Right renal pelvis (tissue), 4 donors: ENCODE measurements at places on chromosomes 16 and 17.
A peak's percentile ranks its signal among the peaks of the same experiment; 100 is the strongest.

DNA sequence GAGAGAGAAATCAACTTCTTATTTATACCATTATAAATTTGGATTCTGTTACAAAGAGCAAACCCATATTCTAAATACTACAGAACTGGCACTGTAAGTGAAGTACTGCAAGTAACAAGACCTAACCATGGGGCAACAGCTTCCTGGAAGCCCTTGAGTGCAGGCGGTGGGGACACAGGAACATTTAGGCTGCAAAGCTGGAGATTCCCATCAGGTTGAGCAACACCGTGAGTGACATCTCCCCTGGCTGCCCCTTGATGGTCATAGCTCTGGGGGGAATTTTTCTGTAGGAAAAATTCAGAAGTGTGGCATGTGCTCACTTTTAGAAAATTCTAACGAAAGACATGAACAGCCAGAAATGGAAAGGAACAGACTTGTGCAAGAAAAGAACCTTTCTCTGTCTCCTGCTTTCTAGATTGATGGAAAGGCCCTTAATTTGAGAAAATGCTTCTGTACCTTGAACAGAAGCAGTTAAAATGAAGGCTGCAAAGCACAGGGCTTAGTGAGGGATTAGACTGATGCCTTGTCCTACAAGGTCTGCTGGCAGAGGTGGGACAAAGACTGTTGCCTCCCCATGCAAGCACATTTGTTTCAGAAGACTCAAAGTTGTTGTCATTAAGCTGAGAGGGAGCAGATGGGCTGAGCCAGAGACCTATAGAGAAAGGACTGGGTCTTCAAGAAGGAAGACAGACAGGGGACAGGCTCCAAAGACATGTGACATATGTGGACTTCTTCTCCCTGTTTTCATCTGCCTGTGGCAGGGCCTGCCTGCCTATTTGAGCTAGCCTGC lies 380.8 kb downstream of the SLC39A11 start:
- no peak for DNase-seq

GRCh38 chr17:48564188-48565021 lies 13.7 kb downstream of the HOXB4 start:
- DNase-seq, result no peak

GRCh38 chr17:32258383-32259140 lies 7.1 kb upstream of the RHBDL3 start:
- no peak for DNase-seq

GRCh38 chr16:2912330-2913199 lies 834 bp downstream of the FLYWCH1 start:
- DNase-seq, result no peak

- no peak for DNase-seq
Observed at GRCh38 chr17:52145476-52145875, 13.0 kb downstream of the CA10 start.

DNA sequence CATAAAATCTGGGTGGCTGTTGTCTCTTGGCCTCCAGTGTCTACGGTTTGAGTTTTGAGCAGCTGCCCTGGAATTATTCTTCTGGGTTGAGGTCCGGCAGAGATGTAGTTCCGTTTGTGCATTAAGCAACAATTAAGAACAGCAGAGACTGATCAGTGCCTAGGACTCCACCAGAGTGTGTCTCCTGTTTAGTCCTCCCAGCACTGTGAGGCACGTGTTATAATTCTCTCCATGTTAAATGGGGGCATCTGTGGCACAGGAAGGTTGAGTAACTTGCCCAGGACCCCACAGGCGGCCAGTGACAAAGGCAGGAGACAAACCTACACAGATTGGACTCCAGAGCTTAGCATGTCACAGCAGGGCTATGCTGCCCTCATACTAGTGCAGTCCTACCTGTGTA lies 225.1 kb downstream of the CBLN1 start:
- no peak for DNase-seq

DNA sequence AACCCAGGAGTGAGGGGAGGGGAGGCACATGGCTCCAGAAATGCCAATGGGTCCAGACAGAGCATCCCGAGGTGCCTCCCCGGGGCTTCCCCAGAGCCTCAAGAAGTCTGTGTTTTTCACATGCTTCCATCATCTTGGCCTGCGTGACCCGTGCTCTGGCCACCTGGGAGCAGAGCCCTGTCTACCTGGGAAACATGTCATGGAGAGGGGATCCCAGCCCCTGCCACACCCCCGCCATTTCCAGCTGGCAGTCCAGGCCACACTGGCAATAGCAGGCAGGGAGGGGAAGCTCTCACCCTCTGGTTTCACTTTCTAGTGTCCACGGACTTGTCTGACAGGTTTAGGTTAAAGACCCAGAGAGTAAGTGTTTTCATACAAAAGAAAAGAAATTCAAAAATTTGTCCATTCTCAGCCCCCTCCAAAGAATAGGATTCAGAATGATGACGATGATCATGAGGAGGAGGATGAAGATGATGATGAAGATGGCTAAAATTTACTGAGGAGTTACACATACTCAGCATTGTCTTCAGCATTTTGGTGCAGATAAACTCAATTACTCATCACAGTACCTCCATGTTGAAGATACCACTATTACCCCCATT lies 9.0 kb downstream of the SMIM5 start:
- no peak for DNase-seq

- DNase-seq, result no peak
Observed at GRCh38 chr16:50273888-50274325, 7.6 kb downstream of the ADCY7 start.

- no peak for DNase-seq
Observed at GRCh38 chr17:18122990-18123753, 14.6 kb downstream of the MYO15A start.

GRCh38 chr17:63490329-63490728 lies 13.5 kb downstream of the ACE start:
- DNase-seq, result no peak

DNA sequence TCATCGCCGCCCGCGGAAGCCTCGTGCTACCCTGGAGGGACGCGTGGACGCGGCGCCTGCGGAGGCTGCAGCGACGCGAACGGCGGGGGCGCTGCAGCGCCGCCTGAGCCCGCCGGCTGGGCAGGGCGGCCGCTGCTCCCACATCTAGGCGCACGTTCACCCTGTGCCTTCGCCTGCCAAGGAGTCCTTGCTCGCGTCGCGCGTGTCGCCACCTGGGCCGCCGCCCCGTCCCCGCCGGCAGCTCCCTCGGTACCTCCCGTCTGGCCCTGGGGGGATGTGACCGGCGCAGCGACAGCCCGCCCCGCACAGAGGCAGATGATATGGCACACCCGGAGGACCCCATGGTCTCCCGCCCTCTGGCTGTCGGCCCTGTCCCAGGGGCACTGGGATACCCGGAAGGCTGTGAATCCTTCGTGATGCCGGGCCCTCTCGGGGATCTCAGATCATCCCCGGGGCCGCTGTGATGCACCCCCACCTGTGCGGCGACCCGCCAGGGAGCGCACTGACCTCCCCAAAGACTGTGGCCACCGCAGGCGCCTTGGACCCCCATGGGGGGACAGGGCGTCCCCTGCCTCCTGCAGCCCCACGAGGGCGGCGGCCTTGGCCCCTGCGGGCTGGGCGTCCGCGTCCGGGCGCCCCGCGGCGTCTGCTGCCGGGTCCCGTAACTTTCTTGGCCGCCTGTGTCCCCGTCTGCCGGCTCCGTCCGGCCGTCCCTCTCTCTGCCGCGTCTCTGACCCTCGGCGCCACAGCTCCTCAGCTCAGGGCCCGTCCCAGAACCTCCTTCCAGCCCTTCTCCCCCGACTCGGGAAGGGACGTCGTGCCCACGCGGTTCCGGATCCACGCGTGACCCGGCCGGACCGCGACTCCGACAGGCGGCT lies 689 bp upstream of the TBC1D24 start:
- DNase-seq, result no peak

GRCh38 chr17:16419929-16420271 lies 4.5 kb downstream of the TRPV2 start:
- no peak for DNase-seq

DNA sequence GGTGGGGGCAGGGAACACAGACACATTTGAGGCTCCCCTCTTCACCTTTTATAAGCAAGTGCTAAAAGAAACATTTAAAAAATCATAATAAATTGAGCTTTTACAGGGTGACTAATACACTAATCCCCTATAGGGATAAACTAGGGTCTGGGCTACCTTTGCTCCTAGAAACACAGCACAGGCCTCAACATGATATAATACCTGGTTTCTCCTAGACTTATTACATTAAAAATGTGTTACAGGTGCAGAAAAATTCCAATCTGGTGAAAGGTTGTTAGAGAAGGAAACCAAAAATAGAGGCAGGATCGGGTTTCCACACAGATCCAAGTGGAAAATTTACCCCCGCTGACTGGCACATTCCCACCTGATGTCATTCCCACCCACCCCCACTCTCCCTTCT lies 124.7 kb upstream of the NOG start:
- DNase-seq, result no peak

DNA sequence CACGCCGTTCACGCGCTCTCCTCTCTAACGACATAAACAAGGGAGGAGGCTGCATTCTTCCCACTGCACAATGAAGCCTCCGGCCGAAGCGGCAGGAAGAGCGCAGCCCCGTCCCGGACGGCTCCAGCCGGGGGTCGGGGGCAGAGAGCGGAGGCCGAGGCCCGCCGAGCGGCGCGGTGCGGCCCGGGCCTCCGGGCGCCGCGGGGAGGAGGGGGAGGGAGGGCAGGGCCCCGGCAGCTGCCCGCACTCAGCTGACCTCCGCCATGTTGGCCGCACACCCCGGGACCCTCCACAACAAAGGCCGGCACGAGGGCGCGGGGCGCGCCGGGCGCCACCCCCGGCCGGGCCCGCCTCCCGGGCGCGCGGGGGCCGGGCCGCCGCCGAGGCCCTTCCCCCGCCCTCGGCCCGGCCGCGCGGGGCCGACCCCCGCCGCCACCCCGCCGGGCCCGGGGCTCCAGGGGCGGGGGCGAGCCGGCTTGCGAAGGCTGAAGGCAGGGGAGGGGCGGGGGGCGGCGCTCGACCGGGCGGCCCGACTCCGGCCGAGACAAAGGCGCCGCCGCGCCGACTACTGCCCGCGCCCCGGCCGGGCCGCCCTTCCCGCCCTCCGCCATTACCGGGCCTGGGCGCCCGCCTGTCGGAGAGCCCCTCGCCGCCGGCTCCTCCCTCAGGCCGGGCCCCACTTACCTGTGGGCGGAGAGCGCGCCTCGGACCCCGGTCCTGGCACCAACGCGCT lies 527 bp downstream of the SIAH1 start:
- peak; percentile 40 for DNase-seq

- DNase-seq, result no peak
Observed at GRCh38 chr16:81891736-81892364, 112.8 kb downstream of the PLCG2 start.
